ENCODE measurements at places on chromosomes 12 and 14. TPM values are rescaled to one million over a fixed set of nuclear protein-coding genes. Genes with fewer than 3 reads are reported as not detected.

Gene NGB
- not detected for total RNA-seq

- no peaks in the 10 kb centered on the region for H3K36me3 ChIP-seq
- no peaks in the 10 kb centered on the region for H3K27me3 ChIP-seq
- DNase-seq, result no peak
- H3K27ac ChIP-seq, result no peak overlapping the region
- H3K4me1 ChIP-seq, result no peaks in the 10 kb centered on the region
- H3K4me3 ChIP-seq, result no peak overlapping the region
These were observed 9.1 kb downstream of the SLC38A1 start for GRCh38 chr12:46259713-46260112.

Gene LRP10
- 82.3 TPM for total RNA-seq

DNA sequence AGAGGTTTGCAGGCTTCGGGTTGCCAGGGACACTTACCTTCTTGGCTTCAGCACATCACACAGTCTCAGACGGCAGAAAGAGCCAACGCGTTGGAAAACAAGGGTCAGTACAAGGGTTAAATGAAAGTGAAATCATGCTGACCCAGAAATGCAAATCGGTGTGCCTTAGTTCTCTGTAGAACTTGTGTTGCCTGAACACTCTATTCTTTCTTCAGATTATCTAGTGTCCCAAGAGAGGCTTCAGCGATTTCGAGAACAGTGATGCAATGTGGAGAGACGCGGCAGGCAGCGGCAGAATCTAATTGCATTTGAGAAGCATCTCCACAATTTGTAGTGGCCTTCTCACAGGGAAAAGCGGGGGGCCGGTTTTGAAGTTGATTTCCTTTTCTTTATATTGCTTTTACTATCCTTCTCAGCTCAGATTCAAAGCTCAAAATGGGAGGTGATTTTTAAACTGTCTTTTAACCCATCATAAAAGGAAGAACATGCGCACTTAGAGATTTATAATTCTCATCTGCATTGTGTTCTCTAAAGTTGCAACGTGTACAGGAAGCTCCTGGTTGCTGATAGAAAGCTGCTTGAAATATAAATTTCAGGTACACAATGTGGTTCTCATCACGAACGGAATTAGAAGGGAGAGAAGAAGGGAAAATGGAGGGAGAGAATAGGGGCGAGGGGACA lies 67.8 kb upstream of the EGLN3 start:
- no peaks in the 10 kb centered on the region for H3K27me3 ChIP-seq
- no peak overlapping the region for H3K4me3 ChIP-seq
- no peaks in the 10 kb centered on the region for H3K36me3 ChIP-seq
- peak; percentile 30 for DNase-seq
- no peak overlapping the region for H3K27ac ChIP-seq

DNA sequence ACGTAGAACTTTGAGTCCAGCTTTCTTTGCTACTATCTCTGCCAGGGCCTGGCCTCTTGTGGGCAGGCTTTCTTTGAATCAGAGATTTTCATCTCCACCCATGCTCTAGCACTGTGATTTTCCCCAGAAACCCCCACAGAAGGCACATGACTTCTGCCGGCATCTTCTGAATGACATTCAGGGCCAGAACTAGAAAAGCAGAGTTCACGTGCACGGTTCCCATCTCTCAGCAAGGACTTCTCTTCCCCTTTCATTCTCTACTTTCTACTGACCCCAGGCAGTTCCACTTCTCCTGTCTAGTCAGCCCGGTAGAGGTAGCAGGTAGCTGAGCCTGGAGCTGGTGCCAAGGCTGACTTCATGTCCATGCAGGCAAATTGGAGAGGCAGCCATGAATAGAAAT lies 26.9 kb downstream of the BATF start:
- no peak overlapping the region for H3K27ac ChIP-seq
- H3K27me3 ChIP-seq, result no peaks in the 10 kb centered on the region
- no peak overlapping the region for H3K4me3 ChIP-seq
- no peaks in the 10 kb centered on the region for H3K4me1 ChIP-seq
- no peak for DNase-seq

Gene TDRD9
- 1.9 TPM for total RNA-seq

DNA sequence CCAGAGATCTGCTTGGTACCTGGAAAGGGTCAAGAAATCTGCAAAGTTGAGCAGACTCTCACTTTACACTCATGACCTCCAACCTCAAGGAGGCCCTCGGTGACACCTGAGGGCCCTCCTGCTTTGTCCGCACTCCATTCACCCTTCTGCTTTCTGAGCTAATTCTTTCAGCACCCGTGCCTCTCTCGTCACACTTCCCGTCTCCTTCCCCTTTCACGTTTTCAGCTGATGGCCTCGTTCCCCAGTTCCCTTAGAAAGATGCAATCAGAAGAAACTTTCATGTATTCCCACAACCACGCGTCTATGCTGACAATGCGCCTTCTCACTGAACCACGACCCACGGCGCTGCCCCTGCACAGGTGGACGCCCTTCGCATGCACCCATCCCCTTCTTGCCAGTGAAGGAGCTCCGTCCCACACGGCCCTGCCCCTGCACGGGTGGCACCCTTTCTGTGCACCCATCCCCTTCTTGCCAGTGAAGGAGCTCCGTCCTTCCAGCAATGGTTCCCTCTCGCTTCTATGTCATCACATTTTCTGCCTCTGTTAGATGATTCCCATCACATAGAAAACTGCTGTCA lies 340.1 kb upstream of the FKBP4 start:
- no peaks in the 10 kb centered on the region for H3K36me3 ChIP-seq
- no peak for DNase-seq
- H3K4me3 ChIP-seq, result no peak overlapping the region

GRCh38 chr12:109639151-109639872 lies 65.7 kb downstream of the MVK start:
- no peaks in the 10 kb centered on the region for H3K36me3 ChIP-seq
- H3K27ac ChIP-seq, result no peak overlapping the region
- no peak for DNase-seq
- H3K4me1 ChIP-seq, result no peaks in the 10 kb centered on the region

Gene PTCSC3
- total RNA-seq, result not detected

Gene TAS2R13
- total RNA-seq, result 11.6 TPM

Gene KRT86
- total RNA-seq, result not detected

GRCh38 chr14:42391146-42391834 lies 784.6 kb downstream of the LRFN5 start:
- H3K4me1 ChIP-seq, result no peaks in the 10 kb centered on the region
- DNase-seq, result no peak
- no peak overlapping the region for H3K27ac ChIP-seq
- H3K27me3 ChIP-seq, result no peaks in the 10 kb centered on the region

Gene DDIT3
- total RNA-seq, result 35.2 TPM

DNA sequence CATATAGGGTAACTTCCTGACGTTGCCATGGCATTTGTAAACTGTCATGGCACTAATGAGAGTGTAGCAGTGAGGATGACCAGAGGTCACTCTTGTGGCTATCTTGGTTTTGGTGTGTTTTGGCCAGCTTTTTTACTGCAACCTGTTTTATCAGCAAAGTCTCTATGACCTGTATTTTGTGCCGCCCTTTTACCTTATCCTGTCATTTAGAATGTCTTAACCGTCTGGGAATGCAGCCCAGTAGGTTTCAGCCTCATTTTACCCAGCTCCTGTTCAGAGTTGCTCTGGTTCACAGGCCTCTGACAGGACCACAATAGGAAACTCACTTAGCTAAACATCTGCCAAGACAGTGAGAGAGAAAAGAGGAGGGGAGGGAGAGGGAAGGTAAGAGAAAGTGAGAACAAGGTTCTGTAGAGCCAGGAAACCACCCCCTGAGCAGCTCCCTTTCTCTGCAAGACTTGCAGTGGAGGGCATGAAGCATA lies 64.8 kb upstream of the PLEKHG3 start:
- no peak overlapping the region for H3K4me3 ChIP-seq
- DNase-seq, result no peak
- no peaks in the 10 kb centered on the region for H3K27me3 ChIP-seq
- H3K4me1 ChIP-seq, result no peaks in the 10 kb centered on the region
- no peak overlapping the region for H3K27ac ChIP-seq

- H3K27ac ChIP-seq, result peak overlapping the region; percentile 31
- H3K4me1 ChIP-seq, result no peaks in the 10 kb centered on the region
- peak overlapping the region; percentile 46 for H3K4me3 ChIP-seq
- H3K27me3 ChIP-seq, result no peaks in the 10 kb centered on the region
These were observed 187.2 kb upstream of the NEDD1 start for GRCh38 chr12:96719660-96720362.

Gene ALDH1L2
- 10.7 TPM for total RNA-seq

Gene ASCL1
- total RNA-seq, result not detected

Gene A2M
- 183 TPM for total RNA-seq

Gene RARG
- 32.3 TPM for total RNA-seq

Gene COCH
- 3.6 TPM for total RNA-seq

GRCh38 chr14:101776344-101776743 lies 14.8 kb downstream of the PPP2R5C start:
- no peaks in the 10 kb centered on the region for H3K36me3 ChIP-seq
- H3K27me3 ChIP-seq, result no peaks in the 10 kb centered on the region
- DNase-seq, result no peak

Measured in tibial nerve (tissue), 4 donors.